ENCODE measurements at places on chromosomes 6 and 20.

GRCh38 chr6:164695896-164696295, 613.5 kb downstream of the C6orf118 start:
- DNase-seq: no peak

DNA sequence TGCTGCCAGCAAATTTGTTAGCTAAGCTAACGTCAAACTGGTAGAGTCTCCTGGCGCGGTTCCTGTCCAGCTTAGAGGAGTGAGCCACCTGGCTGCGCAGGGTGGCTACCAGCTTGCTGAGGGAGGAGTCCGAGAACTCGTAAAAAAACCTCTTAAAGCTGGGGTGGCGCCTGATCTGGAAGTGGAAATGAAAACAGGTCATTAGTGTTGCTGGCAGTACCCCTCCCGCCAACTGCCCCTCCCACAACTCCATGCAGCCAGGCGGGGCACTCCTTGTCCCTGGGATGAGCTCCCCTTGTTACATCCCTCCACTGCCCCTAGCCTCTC, 17.3 kb downstream of the BNIP5 start:
- no peak for DNase-seq

DNA sequence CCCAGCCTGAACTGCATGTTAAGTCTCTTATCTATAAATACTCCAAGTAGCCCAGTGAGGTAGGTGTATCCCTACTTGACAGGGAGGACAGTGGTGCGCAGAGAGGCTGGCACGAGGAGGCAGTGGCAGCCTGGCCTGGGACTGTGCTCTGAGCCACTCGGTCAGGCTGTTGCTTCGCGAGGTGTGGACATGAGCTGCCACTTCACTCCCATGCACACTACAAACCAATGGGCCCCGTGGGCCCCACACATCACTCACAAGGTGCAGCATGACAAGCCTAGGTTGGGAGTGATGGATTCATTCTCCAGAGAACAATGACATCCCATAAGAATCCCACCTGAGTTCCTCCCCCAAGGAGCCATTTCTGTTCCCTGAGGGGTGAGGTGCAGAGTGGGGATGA, 54.9 kb downstream of the TMEM242 start:
- no peak for DNase-seq

DNA sequence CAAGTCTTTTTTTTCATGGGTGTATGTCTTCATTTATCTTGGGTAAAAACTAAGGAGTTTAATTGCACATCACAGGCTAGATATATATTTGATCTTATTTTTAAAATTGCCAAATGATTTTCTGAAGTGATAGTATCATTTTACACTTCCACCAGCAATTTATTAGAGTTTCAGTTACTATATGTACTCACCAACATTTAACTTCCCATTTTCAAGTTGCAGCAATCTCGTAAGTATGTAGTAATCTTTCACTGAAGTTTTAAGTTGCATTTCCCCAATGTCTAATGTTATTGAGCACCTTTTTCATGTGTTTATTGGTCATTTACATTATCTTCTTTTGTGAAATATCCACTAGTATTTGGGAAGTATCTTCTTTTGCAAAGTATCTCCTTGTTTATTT, 277.4 kb upstream of the CNR1 start:
- DNase-seq: no peak

- no peak for DNase-seq
Observed at GRCh38 chr6:157269261-157269794, 54.0 kb downstream of the TMEM242 start.

DNA sequence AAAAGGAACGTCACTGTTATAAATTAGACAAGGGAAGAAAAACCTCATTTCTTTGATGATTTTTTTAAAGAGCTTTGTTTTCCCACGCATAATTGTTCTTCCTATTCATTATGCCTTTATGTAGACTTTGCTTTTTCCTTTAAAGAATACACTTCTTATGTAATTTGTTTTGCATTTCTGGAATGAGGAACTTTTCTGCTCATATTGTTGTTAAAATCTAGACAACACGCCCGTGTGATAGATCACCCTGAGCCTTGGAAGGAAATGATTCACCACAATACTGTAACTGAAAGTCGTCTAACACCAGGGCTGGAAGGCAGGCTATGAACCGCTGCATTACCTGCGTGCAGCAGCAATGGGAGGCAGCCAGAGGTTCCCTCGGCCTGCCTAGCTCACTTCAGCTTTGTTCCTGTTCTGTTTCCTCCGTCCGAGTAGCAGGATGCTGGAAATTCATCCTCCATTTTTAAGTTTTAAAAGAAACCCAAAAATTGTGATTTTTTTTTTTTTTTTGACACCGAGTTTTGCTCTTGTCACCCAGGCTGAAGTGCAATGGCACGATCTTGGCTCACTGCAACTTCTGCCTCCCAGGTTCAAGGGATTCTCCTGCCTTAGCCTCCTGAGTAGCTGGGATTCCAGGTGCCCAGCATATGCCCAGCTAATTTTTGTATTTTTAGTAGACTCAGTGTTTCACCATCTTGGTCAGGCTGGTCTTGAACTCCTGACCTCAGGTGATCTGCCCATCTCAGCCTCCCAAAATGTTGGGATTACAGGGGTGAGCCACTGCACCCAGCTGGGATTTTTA, 49.6 kb upstream of the ZNF217 start:
- DNase-seq: peak; percentile 36

DNA sequence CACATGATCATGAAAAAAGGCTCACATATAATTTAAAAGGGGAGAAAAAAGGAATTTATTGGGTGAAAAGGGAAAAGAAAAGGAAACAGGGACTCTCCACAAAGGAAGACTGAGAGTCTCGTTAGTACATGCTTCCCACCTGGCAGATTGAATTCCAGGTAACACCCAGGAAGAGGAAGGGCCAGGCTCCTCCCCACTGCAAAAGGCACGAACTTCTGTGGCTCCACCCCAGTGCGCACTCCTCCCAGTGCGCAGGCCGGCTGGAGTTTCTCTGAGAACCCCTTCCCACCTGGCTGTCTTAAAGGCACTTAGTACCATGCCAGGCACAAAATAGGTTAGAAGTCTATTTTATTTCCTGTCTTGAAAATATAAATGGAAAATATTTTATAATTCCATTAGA, 129.8 kb downstream of the COL12A1 start:
- DNase-seq: no peak

DNA sequence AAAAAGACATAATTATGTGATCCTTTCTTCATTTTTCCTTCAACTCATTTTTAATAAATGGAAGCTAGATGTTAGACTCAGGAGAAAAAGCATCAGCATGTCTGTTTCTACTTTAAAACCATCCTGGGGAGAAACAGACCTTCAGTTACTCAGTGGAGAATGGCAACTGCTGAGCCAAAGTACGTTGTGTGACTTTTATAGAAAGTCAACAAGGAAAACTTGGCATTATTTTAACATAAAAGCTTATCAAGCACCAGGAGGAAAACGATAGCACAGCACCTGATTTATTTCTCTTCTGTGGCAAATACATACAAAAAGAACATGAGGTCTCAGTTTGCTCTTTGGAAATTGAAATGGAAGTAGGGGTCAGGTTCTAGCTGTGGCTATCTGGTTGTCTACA, 115.3 kb upstream of the RIPOR2 start:
- DNase-seq: no peak

GRCh38 chr6:36276581-36277536, 7.0 kb downstream of the PNPLA1 start:
- DNase-seq: no peak

GRCh38 chr20:58604128-58604881, 46.8 kb upstream of the STX16 start:
- no peak for DNase-seq

- DNase-seq: no peak
Observed at GRCh38 chr6:151060766-151061531, 178.8 kb upstream of the AKAP12 start.

GRCh38 chr6:168333039-168333438, 13.5 kb upstream of the DACT2 start:
- DNase-seq: no peak

DNA sequence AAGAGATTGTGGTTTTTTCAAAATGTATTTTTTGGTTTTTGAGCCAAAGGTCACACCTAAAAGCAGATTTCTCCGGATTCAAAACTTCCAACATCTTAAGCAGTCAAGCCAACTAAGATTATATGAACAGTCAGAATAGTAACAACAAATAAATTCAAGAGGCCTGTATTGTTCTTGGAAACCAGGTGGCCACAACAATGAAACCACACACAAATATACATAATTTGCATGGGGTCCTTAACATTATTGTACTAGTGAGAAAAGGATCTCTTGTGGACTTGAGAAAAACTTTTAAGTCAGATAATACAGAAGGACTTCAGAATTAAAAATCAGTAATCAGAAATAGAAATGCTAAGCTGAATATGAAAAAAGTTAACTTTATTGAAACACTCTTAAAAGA, 40.6 kb downstream of the NOL7 start:
- DNase-seq: no peak

- DNase-seq: no peak
Observed at GRCh38 chr20:13533946-13534345, 104.8 kb downstream of the TASP1 start.

- DNase-seq: no peak
Observed at GRCh38 chr20:33981964-33982363, 11.7 kb upstream of the RALY start.

GRCh38 chr6:137864812-137865508, 2.1 kb upstream of the TNFAIP3 start:
- no peak for DNase-seq

DNA sequence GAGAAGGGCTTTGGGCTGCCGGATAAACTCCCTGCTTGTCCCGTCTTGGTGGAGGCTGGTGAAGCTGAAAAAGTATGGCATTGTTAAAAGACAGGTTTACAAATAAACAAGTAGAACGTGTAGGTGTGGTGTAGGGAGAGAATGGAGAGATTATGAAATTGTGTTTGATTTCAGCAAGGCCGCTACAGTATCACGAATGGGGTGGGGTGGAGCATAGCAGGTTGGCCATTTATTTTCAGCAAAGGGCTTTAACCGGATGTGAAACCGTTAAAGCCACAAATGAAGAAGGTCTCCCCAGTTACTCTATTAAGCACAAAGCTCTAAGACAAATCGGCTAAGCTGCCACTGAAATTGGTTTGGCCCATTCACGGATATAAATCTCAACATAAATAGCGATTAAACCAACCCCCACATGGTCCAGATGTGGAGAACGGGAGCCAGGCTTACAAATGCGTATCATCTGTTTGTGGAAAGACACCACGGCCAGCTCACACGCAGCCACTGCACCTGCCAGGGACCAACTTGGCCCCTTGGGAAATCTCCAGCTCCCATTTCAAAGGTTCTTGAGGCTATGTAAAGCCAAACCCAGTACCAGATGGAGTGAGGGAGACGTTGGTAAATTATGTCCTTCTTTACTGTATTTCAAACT, 94.0 kb downstream of the ZMYND8 start:
- no peak for DNase-seq

DNA sequence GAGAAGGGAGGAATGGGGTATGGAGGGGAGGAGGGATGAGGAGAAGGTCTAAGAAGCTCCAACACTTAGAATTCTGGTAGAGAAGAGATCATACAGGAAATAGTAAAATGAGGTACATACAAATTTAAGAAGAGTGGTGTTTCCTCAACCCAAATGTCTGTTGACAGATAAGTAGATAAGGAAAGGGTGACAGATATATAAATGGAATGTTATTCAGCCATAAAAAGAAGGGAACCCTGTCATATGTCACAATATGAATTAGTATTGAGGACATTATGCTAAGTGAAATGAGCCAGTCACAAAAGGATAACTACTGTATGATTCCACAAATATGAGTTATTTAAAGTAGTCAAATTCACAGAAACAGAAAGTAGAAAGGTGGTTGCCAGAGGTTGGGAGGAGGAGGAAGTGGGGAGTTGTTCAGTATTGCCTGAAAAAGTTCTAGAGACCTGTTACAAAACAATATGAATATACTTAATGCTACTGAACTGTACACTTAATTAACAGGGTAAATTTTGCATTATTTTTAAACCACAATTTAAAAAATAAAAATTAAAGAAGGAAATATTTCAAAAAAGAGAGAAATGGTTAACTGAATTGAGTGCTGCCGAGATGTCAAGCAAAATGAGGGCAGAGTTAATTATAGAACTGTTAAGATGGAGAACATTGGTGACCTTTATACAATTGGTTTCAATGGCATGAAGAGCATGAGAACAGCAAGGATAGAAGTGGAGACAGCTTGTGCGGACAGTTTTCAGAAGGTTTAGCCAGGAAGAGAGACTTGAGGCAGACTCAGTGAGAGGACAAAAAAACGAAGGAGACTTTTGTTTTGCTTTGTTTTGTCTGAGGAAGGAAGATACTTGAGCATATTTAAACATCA, 47.6 kb upstream of the ADGRF4 start:
- no peak for DNase-seq

DNA sequence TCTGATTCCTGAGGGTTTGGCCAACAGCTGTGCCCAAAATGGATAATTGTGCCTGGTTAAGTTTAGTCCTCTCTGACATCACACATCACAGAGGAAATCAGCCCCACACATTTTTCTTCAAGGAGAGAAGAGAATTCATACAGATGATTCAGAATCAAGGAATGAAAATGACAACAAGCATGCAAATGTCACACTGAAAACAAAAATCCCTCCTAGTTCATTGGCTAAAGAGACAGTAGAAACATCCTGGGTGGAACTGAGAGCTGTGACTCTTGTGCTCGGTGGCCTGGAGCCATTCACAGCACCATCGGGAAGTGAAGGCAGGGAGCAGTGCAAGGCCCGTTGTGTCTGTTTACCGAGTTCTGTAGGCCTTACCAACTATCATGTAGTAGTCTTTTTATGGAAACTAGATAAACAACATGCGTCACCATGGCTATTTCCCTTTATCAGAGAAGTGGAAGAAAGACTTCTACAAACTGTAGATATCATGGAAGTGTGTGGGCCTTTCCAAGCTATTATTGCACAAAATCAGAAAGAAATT, 81.7 kb upstream of the TENT5A start:
- DNase-seq: no peak

GRCh38 chr6:167706313-167707109, 120.2 kb upstream of the AFDN start:
- DNase-seq: peak; percentile 37

- no peak for DNase-seq
Observed at GRCh38 chr6:77038807-77039206, 424.5 kb downstream of the HTR1B start.

- no peak for DNase-seq
Observed at GRCh38 chr6:151651639-151652038, 155.8 kb upstream of the ESR1 start.

- no peak for DNase-seq
Observed at GRCh38 chr6:35296931-35297600, 552 bp upstream of the DEF6 start.

DNA sequence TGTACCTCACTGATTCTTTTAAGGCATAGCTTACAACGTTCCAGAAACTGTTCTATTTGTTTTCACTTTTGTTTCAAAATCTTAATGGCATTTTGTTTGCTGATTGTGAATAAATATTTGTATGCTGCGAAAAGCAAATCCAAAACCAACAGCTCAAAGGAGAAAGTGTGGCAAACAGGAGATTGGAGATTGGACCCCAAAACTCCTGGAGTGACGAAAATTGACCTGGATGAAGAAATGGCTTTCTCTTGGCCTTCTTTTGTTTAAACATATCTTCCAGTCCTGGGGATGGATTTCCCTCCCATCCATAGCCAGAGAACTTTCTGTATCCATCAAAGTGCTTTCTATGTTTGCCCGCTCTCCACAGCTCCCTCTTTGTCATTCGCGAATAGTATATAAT, 2.8 kb upstream of the CTCFL start:
- DNase-seq: no peak

Data from stimulated activated CD4-positive, alpha-beta T cell treated with anti-CD3 and anti-CD28 coated beads, TNF-alpha, amount 100 ng/mL, for 24 hours (primary cell).